AG04450 (cell line): ENCODE measurements at places on chromosomes 2 and 18. TPM values are rescaled to one million over a fixed set of nuclear protein-coding genes. Genes with fewer than 3 reads are reported as not detected.

YES1 gene
- polyA plus RNA-seq = 18.7 and 23.3 TPM in 2 replicates

MTCL1 gene
- polyA plus RNA-seq = 54.5 and 56.6 TPM in 2 replicates

RBM44 gene
- 0.12 and 0.16 TPM in 2 replicates for polyA plus RNA-seq

MC5R gene
- polyA plus RNA-seq = not detected in 2 replicates

POTEC gene
- polyA plus RNA-seq = not detected in 2 replicates

ALK gene
- not detected in 2 replicates for polyA plus RNA-seq

GDF7 gene
- polyA plus RNA-seq = 0.01 TPM in 2 replicates

UGT1A8 gene
- polyA plus RNA-seq = not detected in 2 replicates

CIB4 gene
- polyA plus RNA-seq = not detected in 2 replicates

ACOXL gene
- polyA plus RNA-seq = not detected in 2 replicates

DNA sequence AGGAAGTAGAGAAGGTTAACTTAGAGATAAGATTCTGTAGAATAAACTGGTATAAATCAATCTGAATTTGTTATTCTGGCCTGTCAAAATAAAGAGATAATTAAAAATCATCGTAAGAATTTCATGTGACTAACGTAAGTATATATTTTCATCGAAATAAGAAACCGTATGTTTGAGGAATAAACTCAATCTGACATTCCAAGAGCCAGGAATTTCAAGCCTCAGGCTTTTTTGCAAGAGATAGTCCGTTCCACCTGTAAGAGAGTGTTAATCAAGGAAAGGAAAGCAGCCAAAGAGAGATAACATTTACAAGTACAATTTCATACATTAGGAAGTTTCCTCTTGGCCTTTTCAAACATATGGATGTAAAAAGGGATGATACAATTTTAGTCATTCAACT, 701.5 kb downstream of the CBLN2 start:
- no peak for DNase-seq

DNA sequence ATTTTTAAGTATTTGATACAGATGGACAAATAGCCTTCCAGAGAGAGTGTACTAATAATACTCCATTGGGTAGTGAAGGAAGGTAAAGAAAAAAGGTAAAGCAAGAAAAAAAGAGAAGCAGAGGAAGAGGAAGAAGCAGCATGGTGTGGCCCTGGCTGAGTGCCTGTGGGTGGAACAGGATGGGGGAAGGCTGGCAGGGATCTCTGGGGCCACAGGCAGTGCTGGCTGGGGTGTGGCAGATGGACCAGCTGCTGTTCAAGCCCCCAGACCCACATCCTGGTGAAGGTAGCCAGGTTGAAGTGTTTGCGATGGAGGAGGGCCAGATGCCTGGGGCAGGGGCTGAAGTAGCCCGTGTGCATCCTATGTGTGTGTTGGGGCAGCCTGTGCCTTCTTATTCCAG, 79.0 kb downstream of the DYSF start:
- DNase-seq = no peak

DNA sequence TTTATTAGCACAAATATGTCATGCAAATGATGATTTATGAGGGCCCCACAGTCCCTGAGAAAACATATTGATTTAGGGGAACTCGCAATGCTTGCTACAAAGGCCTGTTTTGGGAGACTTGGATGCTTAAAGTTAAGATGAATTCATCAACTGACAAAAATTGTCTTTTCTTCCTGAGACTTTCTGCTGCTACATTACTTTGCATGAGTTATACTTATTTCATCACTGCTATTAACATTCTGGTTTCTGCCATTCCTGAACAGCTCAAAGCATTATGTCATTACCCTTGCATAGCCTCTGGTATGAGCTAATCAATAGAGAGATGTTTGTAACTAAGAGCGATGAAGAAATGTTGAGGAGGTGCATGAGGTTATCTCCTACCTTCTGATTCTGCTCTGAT, 74.4 kb downstream of the SOX11 start:
- peak; percentile 39 for DNase-seq

DNA sequence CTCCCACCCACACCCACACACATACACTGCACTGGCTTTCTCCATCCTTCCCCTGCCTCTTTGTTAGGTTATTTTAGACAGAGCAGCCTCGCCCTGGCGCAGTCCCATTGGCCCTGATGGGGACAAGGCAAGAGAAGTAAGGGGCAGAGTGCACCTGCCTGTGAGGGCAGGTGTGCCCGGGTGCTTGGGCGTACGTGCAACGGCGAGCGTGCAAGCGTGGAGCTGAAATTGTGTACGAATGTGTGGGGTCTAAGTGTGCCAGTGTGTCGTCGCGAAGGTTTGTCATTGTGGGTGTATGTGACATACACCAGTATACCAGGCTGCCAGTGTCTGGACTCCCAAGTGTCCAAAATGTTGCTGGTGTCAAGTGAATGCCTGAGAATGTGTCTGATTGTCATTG, 544 bp downstream of the LRATD1 start:
- no peak for DNase-seq

DNA sequence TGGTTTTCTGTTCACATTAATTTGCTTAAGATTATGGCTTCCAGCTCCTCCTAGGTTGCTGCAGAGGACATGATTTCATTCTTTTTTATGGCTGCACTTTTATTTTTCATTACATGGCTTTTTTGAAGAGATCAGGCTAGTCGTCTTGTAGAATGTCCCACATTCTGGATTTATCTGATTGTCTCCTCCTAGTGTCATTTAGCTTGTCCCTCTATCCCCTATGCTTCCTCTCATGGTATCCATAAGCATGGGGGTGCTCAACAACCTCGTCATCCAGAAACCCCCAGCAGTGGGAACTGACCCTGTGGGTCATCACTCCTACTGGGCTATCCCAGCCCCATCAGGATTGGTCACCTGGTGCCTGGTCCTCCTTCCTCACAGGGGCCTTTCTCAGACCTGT, 49.6 kb downstream of the SERTAD2 start:
- no peak for DNase-seq

DNA sequence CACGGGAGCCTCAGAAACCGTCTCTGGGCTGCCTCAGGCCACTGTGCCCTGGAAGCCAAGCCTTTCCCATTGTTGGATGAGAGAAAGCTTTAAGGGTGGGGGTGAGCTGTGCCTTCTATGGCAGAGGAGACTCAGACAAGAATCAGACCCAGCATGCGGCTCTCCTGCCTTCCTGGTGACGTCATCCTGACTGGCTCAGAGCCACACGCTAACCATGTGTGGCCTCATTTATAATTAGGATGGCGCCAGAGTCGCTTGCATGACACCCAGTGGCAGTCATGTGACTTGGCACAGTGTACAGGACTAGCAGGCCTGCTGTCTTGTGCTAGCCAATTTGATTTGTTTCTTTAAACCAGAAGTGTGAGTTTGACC, 99.1 kb downstream of the SH3BP4 start:
- peak; percentile 59 for DNase-seq

- peak; percentile 81 for DNase-seq
Observed at GRCh38 chr2:40103590-40103989, 324.5 kb upstream of the THUMPD2 start.

DNA sequence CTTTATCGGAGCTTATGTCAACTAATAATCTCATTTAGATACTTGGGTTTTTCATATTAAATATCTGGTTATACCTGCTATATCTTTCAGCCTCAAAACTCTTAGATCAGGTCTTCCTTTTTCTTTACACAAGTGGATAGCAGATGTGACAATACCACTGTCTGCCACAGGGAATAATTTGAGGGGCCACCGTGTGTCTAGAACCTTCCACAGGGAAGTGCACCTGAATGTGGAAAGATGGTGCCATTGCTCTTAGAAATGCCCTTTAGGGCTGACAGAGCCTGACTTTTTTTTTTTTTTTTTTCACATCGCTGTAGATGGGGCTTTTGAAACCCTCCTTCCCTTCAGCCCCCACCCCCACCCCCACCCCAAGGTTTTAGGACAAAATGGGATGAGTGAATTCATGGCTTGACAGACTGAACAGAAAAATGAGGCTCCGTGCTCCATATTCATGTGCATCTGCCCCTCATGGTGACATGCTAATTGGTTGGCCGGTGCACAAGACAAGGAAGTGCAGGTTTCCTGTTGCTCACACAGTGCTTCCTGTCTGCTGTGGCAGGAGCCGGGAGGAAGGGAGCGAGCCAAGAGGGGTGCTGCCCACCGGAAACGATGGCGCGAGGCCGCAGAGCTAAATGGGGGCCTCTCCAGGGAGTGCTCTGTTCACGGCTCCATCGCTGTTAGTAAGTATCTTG, 246.0 kb downstream of the LDLRAD4 start:
- no peak for DNase-seq

DNA sequence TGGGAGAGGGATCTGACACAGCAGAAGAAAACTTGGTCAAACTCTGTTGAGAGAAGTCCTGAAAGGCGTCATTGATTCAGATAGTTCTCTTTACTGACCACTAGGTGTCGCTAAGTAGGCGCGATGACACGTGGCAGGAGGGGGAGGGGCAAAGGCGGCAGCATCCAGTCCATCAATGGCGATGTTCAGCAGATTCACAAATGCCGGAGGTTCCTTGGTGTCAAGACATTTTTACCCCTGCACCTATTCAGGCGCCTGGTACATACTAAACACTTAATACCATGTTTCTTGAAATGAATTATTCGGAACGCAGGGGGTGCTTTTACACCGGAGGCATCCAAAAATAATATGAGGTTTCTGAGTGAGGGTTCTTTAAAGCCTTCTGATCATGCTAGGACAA, 3.0 kb upstream of the PLEK start:
- no peak for DNase-seq

- no peak for DNase-seq
Observed at GRCh38 chr2:241413929-241414580, 58.0 kb downstream of the FARP2 start.

DNA sequence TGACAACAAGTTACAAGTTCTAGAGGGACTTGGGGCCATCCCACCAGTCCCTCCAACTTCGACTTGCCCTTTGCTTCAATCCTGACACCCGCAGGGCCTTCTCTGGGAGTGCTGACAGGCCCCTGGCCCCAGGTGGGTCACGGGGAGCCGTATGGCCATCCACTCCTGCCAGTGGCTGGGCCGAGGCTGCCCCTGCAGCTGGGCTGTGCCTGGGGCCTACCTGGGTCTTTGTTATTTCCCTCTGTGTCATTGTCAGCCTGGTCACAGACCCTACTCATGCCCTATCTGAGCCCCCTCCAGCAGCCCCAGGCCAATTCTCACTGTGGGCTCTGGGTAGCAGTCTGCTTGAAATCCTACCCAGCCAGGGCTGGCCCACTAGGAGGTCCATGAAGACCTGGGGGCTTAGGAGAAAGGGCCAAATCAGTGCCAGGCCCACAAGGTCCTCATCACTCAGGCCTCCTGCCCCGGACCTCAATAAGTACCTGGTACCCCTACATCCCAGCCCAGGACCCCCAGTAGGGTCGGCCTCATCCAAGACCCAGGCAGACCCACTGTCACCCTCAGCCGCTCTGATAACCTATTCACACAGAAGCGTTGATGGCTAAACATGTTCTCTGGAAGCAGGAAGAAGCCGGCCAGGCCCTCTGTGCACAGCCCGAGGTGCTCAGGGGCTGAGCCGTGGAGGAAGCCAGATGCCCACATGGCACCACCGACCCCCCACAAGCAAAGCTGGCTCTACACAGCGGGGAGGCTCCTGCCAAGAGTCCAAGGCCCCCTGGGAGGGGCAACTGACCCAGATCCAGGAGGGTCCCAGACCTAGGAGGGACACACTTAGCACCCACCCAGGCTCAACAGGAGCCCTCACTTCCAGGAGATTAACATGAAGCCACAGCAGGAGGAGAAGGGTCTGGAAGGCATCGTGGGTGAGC, 57.7 kb downstream of the BIN1 start:
- DNase-seq = no peak

GRCh38 chr2:180040146-180040925, 33.2 kb upstream of the CWC22 start:
- DNase-seq = peak; percentile 86

- DNase-seq = no peak
Observed at GRCh38 chr2:216761133-216761532, 65.8 kb upstream of the IGFBP5 start.

DNA sequence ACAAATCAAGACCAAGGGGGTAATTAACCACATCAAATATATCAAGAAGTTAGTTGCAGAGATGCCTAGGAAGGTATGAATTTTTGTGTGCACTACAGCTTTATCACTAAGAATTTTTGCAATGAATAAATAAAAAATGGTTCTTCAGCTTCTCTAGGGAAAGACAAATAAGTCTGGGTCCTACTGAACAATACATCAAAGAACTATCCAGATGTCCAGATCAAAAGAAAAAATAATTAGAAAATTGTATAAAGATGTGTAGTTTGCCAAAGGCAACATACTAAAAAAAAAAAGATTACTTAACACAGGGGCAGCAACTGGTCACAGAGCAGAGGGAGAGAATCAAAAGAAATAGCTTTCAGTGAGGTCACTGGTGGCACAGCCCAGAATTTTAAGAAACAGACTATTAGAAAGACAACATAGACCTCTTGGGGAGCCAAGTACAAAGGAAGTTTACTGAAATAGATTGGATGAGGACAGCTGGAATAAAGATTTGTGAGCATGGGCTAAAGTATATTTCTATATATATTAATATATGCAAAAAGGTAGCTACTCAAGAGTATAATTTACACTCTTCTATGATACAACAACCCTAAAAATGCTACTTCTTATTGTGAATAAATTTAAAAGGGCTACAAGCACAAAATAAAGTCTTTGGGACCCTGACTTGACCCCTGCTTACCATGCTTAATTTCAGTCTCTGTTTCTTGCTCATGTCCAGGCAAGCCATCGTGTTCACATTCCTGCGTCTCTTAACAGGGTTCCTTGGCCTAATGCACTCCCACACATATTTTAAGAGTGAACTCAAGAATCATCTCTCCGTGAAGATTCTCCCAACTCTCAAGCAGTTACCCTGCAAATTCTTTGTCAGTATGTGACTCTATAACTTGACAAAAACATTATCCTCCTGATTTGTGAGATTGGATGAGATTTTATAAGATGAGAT, 99.0 kb upstream of the GRB14 start:
- no peak for DNase-seq

DNA sequence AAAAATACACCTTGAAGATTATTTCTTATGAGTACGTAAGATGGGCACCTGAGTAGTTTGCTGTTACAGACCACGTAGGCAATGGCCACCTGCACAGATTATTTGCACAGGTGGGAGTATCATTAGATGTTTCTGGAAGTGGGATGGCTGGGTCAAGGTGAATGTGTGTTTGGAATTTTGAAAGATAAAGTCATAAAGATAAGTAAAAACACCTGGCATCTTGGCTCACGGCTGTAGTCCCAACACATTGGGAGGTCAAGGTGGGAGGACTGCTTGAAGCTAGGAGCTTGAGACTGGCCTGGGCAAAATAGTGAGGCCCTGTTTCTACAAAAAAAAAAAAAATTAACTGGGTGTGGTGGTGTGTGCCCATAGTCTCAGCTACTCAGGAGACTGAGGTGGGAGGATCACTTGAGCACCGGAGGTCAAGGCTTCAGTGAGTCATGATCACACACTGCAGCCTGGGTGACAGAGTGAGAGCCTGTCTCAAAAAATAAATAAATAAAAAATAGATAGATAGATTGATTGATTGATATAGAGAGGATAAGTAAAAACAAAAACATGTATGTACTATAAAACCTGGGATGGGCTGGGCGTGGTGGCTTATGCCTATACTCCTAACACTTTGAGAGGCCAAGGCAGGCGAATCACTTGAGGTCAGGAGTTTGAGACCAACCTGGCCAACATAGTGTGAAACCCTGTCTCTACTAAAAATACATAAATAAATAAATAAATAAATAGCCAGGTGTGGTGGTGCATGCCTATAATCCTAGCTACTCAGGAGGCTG, 30.4 kb downstream of the ODC1 start:
- DNase-seq = no peak

GRCh38 chr2:105647731-105648130, 97.0 kb upstream of the NCK2 start:
- no peak for DNase-seq

- no peak for DNase-seq
Observed at GRCh38 chr2:238863749-238864206, 15.9 kb downstream of the TWIST2 start.
